ENCODE measurements at places on chromosomes 1 and 21. TPM values are rescaled to one million over a fixed set of nuclear protein-coding genes. Genes with fewer than 3 reads are reported as not detected.

- DNase-seq: no peak
Measured at GRCh38 chr1:12640958-12641272, 3.0 kb upstream of the AADACL4 start.

Gene SELE
- not detected for total RNA-seq

DNA sequence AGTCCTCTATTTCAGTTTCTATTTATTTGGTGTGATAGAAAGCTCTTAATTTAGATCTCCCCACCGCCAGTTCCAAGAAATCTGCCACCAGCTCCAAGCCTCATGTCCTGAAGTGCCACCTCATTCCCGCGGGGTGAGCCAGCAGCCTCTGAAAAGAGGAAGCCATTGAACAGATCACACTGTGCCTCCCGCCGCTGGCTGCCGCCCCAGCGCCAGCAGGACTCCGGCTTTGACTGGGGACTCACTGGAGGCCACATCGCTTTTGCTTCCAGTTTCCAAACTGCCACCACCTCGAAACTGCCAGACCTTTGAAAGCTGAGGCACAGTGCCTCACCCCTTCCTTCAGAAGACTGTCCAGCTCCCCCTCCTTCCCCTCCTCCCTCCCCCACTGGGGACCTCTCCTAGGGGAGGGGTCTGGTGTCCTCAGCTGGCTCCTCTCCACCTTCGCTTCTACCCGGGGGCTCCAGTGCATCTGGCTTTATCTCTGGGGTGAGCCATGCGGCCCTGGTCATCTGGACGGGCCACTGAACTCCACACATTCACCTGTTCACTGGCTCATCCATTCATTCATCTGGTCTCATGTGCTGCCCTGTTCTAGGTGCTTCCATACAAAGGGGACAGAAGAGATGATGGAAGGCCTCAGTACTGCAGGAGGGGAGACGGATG, 58.9 kb downstream of the VPS26C start:
- DNase-seq: peak; percentile 47

DNA sequence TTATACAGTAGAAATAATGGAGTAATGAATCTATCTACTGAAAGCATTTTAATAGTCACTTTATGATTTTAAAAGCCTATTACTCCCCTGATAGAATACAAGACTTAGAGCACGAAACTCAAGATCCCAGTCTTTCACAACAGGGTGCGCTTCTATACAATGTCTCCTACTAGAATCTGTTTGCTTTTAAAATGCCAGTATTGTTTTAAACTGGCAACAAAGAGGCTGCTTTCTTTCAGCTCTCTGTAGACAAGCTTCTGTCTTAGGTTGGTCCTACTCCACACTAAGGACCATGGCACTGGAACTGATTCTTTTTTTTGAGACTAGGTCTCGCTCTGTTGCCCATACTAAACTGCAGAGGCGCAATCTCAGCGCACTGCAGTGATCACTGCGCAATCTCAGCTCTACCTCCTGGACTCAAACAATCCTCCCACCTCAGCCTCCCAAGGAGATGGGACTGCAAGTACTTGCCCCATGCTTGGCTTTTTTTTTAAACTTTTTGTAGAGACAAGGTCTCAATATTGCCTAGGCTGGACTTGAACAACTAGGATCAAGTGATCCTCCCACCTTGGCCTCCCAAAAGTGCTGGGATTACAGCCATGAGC, 4.8 kb downstream of the DCAF8 start:
- no peak for DNase-seq

- no peak for DNase-seq
Measured at GRCh38 chr1:32159189-32159588, 20.3 kb upstream of the TXLNA start.

Gene CHI3L1
- total RNA-seq: not detected

DNA sequence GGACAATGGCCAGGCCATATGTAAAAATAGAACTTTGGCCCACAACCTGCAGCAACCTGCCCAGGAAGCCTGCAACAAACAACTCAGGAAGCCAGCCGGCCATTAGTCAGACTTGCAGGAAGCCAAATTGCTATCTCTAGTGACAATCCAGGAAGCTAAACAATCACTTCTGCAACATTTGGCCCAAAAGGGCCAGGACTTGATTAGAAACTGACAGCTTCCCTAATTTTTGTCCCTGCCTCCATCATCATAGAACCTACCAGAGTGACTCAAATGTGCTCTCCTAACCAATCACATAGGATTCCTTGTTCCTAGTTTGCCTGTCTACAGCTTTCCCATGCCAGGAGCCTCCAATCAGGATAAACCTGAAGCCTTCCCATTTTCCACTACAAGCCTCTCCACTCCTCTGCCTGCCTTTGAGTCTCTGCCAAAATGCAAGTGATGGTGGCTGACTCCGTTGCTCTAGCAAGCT, 639.3 kb downstream of the PTPRU start:
- DNase-seq: no peak

GRCh38 chr1:243595527-243596210, 254.4 kb downstream of the AKT3 start:
- DNase-seq: no peak

- DNase-seq: no peak
Measured at GRCh38 chr1:40532844-40533424, 1.5 kb downstream of the ZNF684 start.

Gene IL19
- not detected for total RNA-seq

GRCh38 chr1:103156966-103157365, 48.6 kb upstream of the COL11A1 start:
- DNase-seq: no peak

Gene LGR6
- not detected for total RNA-seq

Gene PROX1
- 1.00 TPM for total RNA-seq

Gene SPATA1
- 4.6 TPM for total RNA-seq
